Upper lobe of left lung (tissue), 6 donors: ENCODE measurements at places on chromosomes 4 and X. TPM values are rescaled to one million over a fixed set of nuclear protein-coding genes. Genes with fewer than 3 reads are reported as not detected.
A peak's percentile ranks its signal among the peaks of the same experiment; 100 is the strongest.

STAP1 gene
- not detected for total RNA-seq

GRCh38 chr4:8915201-8916200 is 43.9 kb upstream of the HMX1 start:
- DNase-seq: peak; percentile 55

DNA sequence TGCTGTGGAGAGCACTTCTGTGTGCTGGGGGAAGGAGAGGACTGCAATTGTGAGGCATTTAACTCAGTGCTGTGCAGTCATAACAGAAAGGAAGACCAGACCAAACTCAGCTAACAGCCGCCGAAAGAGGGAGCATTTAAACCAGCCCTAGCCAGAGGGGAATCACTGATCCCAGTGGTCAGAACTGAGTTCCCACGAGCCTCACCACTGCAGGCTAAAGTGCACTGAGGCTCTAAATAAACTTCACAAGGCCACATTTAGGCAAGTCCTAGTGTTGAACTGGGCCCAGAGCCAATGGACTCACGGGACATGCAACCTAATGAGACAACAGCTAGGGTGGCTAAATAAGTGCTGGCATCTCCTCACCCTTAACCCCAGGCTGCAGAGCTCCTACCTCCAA is 20.4 kb downstream of the IQCM start:
- DNase-seq: no peak

DNA sequence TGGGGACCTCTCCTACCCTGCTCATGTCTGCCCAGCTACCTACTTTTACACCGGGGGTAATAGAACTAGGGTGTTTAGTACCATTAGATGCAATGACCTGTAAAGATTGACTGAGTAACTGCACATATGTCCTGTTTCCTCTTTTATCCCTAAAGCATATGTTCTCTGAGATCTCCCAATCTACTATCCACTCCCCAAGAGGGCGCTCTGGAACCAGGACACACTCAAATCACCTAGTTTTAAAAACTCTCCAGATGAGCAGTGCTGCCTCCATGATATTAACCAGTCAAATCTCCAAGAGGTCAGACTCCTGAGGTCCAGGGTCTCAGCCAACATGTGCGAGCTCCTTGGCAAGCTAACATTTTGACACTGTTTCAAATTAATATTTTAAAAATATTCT is 87.0 kb upstream of the TSPAN5 start:
- DNase-seq: no peak

GRCh38 chr4:143728166-143728565 is 27.7 kb upstream of the FREM3 start:
- no peak for DNase-seq

DNA sequence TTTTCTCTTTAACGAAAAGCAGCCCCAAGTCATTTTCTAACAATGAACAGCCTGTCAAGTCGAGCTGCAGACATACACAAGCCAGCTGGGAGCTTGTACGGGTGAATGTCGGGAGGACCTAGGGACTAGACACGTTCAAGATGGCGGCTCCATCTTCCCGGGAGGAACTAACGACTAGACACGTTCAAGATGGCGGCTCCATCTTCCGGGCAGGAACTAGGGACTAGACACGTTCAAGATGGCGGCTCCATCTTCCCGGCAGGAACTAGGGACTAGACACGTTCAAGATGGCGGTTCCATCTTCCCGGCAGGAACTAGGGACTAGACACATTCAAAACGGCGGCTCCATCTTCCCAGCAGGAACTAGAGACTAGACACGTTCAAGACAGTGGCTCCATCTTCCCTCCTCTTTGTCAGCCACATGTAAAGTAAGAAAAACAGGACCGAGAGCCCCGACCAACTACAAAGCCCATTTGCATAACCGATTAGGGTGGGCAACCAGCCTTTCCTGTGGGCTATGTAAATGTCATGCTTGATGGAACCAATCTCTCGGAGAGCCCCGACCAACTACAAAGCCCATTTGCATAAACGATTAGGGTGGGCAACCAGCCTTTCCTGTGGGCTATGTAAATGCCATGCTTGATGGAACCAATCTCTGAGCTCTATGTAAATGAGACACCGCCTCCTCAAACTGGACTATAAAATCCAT is 175.5 kb downstream of the DHRSX start:
- DNase-seq: peak; percentile 90

DNA sequence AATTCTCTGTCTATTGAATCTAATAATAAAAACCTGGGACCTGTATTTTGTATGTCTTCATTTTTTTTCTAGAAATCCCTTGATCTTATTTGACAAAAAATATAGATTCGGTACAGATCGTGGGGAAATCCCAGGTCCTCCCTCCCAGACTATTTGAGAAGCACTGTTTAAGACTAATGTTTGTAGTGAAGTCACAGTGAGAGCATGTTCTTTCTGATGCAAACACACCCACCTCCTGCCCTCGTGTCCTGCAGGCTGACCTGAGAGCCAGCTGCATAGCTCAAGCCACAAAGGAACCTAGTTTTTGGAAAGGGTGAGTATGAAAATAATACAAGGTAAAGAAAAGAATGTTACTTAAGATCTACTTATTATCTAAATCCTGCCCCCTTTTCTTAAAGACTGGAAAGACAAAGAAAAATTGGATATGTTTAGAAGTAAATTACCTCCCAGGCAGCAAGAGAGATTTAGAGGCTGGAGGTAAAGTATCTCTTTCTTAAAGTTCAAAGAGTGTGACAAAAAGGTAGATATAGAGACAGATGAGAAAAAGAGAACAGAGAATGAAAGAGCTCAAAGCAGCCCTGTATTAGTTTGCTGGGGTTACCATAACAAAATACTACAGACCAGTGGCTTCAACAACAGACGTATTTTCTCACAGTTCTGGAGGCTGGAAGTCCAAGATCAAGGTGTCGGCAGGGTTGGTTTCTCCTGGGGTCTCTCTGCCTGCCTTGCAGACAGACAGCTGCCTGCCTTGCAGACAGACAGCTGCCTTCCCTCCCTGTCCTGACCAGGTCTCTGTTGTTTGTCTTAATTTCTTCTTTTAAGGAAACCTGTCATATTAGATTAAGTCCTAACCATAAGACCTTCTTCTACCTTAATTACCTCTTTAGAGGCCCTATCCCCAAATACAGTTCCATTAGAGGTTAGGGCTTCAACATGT is 20.4 kb upstream of the DCTD start:
- DNase-seq: no peak

BEX1 gene
- 1.4 TPM for total RNA-seq

EDNRA gene
- 32.2 TPM for total RNA-seq

DNA sequence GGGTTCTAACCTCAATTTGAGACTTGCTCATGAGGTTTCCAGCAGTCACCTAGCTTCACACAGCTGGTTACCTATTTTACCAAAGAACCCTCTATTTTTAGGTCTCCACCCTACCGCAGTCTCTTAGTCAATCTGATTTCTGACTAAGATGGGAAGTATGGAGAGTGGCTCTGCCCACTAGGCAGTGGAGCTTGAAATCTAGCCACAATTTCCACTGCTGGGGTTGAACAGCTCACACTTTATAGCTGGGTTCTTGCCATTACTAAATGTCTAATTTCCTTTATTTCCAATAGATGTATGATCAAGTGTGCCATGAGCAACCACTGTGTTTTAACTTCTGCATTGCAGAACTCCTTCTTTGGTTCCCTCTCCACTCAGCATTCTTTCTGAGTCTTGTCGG is 43.1 kb downstream of the GASK1B start:
- no peak for DNase-seq

DNA sequence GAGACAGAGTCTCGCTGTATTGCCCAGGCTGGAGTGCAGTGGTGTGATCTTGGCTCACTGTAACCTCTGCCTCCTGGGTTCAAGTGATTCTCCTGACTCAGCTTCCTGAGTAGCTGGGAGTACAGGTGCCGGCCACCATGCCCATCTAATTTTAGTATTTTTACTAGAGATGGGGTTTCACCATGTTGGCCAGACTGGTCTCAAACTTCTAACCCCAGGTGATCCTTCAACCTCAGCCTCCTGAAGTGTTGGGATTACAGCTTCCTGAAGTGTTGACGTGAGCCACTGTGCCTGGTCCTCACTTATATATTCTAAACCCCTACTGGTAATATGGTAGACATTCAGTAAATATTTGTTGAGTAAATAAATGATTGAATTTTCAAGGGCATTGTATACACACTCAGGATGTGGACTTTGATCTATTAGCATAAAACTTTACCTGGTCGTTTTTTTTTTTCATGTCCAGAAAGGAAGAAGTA is 33.0 kb downstream of the MTHFD2L start:
- no peak for DNase-seq

DNA sequence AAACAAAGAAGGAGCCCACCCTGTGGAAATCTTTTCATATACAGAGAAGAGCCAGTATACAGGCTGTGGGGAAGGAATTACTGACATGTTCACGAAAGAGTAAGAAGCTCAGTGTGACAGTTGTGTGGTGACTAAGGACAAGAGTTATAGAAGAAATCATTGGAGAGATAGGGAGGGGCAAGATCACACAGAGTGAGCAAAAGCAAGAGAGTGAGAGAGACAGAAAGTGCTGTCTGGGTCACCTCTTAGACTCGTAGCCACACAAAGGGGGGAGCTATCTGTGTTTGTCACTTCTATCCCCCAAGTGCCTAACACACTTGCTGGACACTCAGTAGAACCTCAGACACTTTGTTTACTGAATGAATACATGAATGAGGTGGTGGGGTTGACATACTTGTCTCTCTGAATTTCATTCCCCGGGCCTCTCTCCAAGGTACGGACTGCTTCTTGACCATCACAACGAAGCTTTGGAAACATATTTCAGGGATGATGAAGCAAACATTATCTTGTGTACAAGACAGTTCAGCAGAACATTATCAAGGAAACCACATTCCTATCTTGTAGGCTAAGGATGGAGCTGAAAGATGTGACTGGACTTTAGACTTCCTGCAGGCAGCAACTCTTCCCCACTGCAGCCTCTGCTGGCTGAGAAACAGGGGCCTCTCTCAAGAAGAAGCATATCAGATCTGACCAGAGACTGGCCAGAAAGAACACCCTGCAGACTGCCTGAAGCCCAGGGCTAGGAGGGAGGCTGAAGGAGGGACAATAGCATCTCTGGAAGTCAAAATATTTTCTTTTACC is 168.2 kb downstream of the AMELX start:
- no peak for DNase-seq

ACSL1 gene
- 230 TPM for total RNA-seq

DNA sequence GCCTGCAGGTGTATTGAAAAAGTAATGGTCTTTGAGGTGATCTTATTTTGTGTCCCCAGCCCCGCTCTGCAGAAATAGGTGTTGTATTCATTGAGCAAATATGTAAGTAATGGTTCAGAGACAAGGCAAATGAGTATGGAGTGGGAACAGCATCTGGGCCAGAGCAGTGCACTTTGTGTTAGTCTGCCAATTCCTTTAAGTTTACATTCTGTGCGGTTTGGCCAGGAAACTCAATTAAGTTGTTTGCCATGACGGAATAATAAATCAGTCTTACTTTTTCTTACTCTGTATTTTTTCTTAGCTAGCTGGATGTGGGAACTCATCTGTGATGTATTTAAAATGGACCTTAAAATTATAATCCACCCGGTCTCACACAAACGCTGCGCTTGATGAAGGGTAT is 12.6 kb downstream of the DCLK2 start:
- DNase-seq: no peak

- DNase-seq: no peak
Measured at GRCh38 chrX:119942831-119943184, 743 bp downstream of the NKAP start.

RASSF6 gene
- total RNA-seq: 8.3 TPM

- DNase-seq: no peak
Measured at GRCh38 chr4:75391489-75392166, 122.6 kb downstream of the RCHY1 start.

DNA sequence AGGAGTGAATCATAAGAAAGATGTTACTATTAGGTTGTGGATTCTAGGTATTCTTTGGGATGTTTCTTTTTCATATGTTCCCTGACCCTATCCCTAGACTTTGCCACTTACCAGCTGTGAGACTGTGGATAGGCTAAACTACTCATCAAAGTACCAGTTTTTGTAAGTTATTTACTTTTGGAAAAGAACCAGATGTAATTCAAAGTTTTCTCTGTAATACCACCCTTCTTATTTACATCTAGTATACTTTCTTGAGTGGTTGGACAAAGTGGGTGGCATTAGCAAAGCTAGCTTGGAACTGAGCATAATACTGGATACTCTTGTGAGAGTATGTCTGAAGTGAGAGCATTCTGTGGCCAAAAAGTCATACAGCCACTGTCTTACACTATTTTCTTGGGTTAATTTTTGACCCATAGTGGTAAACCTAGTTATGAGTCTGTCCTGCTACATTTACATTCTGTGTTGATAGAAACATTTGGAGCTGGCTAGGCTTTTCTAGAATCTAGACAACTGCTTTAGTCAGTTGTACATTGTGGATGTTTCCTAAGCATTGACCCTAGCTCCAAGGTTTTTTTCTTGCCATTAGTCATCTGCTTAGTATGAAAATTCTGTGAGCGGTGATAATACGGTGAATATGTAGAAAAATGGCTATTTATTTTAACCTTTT is 41.7 kb downstream of the KDM6A start:
- DNase-seq: no peak

DNA sequence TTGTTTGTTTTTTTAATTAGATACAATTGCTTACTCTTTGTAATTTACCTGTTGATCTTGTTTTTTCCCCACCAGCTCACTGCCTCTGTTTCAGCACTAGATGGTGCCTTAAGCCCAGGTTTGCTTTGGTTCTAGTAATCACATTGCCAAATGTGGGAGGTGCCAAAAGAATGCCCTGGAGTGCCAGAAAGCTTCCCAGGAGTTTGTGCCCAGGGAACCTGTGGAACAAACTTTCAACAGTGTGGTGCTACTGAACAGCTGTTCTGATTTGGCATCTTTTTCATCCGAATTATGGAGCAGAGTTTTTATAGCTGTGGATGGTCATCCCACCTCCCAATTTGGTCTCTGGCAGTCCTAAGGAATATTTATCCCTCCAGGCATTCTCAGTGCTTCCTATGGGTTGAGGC is 1000.7 kb downstream of the STIM2 start:
- DNase-seq: no peak

ZRSR2 gene
- total RNA-seq: 18.9 TPM

GRCh38 chr4:36043241-36043640 is 201.1 kb downstream of the ARAP2 start:
- no peak for DNase-seq

- DNase-seq: peak; percentile 24
Measured at GRCh38 chrX:146238173-146238572, 420.5 kb downstream of the SLITRK2 start.

DNA sequence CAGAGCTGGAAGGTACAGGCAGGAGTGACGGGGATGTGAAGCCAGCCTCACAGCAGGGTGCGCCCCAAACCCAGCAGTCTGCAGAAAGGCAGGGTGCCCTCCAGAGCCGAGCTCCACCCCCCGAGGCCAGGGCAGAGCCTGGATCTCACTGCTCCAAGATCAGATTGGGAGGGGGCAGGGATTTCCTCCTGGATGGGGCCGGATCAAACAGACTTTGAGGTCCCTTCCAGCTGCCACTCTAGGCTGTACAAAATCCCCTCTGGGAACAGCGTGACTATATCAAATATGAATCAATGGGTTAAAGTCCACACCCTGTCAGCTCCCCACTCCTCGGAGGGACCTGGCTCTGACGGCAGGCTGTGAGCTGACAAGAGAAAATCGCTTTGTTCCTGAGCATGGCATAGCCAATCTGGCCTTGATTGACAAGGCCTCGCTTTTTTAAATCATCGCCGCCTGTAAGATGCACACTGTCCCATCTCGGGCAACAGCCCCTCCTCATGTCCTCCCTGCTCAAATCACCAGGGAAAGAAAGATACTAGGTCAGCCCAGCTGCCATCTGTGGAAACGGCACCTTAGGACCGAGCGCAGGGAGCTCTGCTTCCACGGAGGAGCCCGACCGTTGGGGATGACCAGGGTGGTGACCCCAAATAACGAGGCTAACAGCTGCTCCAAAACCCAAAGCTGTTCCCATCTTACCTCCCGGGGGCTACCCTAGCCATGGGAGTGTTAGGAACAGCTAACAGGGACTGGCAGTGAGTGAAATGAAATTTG is 39.9 kb downstream of the PSAPL1 start:
- DNase-seq: no peak

TMSB15A gene
- 5.6 TPM for total RNA-seq

NAP1L3 gene
- 1.8 TPM for total RNA-seq
